ENCODE measurements at places on chromosomes 1 and 21.

DNA sequence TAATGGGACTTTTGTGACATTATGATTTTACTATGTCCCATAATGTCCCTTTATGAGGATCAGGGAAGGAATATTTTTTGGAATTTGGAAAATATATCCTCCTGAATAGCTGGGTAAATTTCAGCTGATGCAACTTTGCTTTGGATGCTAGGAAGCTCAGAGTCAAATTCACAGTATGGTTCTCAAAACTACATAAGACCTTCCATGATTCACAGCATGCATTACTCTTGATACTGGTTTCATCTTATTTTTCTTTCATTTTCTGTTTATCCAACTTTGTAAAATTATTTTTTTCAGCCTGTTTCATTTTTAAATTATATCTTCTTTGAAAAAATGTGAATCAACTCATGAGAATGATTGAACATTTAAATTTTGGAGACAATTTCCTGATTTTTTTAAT, 160.2 kb downstream of the ATP6V1G3 start:
- DNase-seq = no peak

DNA sequence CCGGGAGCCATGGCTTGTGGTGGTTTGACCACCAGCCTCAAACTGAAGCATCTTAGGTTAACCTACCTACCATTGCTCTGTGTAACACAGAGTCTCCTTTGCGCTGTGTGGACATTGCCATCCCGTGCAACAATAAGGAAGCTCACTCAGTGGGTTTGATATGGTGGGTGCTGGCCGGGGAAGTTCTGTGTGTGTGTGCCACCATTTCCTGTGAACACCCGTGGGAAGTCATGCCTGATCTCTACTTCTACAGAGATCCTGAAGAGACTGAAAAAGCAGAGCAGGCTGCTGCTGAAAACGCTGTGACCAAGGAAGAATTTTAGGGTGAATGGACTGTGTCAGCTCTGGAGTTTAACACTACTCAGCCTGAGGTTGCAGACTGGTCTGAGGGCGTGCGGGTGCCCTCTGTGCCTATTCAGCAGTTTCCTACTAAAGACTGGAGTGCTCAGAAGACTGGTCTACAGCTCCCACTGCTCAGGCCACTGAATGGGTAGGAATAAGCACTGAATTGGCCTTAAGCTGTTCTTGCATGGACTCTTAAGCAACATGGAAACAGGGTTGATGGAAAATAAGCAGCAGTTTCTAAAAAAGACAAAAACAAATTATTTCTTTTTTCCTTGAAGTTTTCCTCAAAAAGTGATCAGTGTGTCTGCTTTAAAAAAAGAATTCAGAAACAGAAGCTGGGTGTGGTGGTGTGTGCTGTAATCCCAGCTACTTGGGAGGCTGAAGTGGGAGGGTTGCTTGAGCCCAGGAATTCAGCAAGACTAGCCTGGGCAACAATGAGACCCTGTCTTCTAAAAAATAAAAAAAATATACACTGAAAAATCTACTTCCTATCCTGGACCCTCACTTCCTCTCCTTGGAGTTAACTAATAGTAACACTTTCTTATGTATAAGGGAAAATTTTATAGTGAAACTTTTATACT, 14.6 kb downstream of the CEP350 start:
- no peak for DNase-seq

DNA sequence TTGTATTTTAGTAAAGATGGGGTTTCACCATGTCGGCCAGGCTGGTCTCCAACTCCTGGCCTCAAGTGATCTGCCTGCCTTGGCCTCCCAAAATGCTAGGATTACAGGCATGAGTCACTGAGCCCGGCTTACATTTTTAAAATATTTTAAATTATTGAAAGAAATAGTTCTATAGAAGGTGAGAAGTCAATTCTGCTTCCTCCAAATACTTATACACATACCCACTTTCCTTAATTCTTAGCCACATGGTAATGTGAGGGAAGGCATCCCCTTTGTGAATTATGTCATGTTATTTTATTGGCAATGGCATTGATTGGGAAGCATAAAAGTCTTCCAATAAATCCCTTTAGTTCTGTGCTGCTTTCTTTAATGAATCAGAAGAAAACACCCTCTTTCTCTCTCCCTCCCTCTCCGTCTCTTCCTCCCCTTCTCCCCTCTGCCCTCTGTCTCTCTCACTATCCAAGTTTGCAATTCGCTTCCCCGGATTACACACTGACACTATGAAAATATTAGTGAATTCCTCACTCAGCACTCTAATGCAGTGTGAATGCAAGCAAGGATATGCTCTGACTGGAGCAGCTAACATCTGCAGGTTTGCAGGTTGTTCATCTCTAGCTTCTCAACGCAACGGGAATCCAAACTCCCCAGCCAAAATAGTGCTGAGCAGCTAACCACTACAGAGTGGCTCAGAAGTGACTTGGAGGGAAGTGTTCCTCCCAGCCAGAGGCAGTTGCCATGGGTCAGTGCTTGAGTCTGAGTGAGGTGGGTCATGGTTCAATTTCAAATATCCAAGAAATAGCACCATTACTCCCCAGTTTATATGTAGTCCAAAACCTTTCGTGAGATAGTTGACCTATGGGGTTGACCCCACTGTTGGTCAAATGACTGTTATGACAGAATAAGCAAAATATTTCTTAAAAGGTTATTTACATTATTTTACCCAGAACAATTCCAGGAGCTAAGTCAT, 77.8 kb upstream of the CD55 start:
- no peak for DNase-seq

DNA sequence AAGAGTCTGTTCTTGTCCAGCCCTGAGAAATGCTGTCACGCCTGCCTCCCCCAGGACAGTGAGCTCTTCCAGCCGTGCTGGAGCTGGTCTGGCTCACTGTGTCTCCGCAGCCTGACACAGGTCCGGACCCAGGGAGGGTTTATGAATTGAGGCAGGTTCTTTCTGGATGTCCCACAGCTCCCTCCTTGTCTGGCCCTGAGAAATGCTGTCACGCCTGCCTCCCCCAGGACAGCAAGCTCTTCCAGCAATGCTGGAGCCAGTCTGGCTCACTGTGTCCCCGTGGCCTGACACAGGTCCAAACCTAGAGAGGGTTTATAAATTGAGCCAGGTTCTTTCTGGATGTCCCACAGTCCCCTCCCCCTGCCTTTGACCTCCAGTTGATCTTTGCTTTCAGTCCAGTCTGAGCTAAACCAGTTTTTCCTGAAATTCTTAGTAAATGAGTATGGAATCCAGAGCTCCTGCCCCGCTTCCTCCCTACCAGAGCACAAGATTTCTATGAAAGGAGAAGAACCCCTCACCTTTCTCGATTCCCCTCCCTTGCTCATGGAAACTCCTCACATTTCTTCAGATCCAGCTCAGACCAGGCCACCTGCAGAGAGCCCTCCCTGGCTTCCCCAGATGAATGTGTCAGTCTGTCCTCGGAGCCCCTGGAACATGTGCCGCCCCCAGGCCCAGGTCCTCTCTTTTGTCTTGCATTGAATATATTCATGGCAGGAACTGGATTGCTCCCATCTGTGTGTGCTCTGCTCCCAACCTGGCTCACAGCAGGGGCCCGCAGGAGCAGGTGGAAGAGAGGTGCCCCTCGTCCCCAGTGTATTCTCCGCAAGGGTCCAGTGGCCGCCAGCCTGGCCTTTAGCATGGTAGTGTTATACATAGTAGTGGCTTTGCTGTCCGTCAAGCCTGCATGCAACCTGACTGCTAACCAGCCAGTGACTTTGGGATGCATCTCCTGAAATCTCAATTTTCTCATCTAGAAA, 116.3 kb downstream of the EPHB2 start:
- DNase-seq = no peak

DNA sequence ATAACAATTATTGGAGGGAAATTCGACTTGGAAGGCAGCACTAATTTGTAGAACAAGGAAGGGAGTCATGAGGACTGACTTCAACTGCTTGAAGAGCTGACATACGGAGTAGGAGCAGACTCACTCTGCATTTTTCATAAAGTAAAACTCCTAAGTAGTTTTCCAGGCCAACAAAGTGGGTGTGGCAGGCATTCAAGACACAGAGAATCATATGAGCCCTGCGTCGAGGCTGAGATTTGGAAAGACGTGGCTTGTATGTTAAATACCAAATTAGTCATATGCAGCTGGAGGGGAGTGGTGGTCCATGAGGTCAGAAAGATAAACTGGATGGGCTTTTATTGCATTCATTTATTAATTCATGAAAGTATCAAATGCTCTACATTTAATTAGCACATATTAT, 255.7 kb upstream of the JUN start:
- DNase-seq = no peak

- DNase-seq = no peak
These were observed 16.9 kb downstream of the NRDC start for GRCh38 chr1:51861669-51862068.

GRCh38 chr1:38274974-38275373, 228.4 kb upstream of the POU3F1 start:
- no peak for DNase-seq

- DNase-seq = no peak
These were observed 41.2 kb downstream of the DMAP1 start for GRCh38 chr1:44254392-44254910.

GRCh38 chr1:96752394-96752793, 30.8 kb downstream of the PTBP2 start:
- no peak for DNase-seq

GRCh38 chr1:206922524-206922923, 783 bp upstream of the FCMR start:
- no peak for DNase-seq

DNA sequence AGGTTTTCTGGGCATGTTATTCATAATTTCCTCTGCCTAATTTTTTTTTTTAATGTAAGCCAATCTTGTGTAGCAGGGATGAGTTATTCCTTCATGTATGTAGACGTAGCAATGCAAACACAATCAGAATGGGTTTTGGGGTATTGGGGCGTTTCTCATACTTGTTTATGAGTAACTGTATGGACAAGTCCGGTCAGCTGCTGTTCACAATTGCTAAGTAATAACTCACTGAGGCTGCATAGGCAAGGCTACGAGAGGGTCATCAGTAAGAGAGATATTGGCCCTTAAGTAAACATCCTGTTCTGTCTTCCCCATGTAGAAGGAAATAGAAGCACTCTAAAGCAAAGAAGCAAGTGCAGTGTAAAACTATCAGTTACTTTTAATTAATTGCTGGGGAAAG, 9.5 kb upstream of the TARS2 start:
- DNase-seq = no peak

GRCh38 chr21:18832950-18833349, 429.4 kb upstream of the TMPRSS15 start:
- no peak for DNase-seq

DNA sequence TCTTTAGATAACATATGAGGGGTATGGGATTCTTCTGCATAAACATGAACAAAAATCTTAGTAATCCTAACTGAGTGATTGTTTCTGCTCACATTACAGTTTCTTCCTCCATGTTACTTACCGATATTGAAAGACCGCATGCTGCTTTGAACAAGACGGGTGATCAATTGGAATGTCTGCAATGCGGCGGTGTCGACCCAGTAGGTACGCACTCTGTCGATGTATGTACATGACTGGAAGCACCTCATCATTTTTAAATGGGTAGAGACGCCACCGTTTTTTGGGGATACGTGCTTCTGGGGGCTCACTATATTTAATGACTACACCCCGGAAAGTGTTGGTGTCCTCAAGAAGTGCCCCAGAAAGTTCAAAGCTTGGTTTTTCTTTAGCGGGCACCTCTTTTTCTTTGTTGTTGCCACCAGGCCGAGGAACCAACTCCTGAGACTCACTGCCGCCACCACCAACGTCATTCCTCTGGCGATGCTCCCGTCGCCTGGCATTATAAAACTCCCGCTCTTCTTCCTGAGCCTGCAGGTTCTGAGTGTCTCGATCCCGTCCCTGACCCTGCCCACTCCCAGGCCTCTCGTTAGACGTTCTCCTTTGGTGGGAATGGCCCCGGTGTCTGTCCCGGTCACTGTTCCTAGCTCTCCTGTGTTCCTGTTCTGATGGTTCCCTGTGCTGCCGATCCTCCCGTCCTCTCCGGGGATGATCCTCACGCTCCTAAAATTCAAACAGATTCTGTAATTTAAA, 13.9 kb downstream of the SNIP1 start:
- DNase-seq = no peak

- DNase-seq = no peak
These were observed 241.2 kb upstream of the ST6GALNAC5 start for GRCh38 chr1:76625886-76626678.

- peak; percentile 89 for DNase-seq
These were observed at the start of gene TGFBR3 for GRCh38 chr1:91885716-91886506. TSS of gene TGFBR3 (minus strand) at chr1:91886151. CDS start at chr1:91861531, 24,620 bp downstream.

DNA sequence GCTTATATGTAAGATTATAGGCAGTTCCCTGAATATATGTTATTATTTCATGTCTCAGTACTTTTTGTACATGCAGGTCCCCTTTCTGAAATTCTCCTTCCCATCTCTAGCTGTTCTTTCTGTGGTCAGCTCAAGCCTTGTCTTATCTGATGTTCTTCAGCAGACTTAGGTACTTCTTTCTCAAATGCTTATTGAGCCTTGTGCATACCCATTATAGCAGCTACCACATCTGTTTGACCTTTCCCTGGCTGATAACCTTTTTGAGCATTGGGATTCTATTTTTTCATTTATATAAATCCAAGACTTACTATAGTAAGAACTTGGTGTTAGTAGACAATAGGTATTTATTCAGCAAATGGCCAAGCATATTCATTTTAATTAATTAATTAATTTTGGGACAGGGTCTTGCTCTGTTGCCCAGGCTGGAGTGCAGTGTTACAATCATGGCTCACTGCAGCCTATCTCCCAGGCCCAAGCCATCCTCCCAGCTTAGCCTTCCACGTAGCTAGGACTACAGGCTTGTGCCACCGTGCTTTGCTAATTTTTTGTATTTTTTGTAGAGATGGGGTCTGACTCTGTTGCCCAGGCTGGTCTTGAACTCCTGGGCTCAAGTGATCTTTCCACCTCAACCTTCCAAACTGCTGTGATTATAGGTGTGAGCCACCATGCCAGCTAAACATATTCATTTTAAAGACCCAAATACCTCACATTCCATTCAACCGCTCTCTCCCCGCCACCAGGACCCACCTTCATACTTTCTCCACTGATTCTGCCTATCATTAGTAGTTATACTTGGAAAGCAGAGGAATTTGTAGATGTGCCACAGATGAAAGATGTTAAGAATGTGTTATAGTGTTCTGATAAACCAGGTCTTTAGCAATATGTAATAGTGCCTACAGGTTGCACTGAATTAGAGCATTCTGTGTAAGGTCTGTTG, 16.7 kb downstream of the TIPRL start:
- DNase-seq = no peak

- peak; percentile 67 for DNase-seq
These were observed 3.9 kb upstream of the DENND2D start for GRCh38 chr1:111204201-111204982.

GRCh38 chr1:184825571-184825970, 70.9 kb upstream of the EDEM3 start:
- DNase-seq = no peak

DNA sequence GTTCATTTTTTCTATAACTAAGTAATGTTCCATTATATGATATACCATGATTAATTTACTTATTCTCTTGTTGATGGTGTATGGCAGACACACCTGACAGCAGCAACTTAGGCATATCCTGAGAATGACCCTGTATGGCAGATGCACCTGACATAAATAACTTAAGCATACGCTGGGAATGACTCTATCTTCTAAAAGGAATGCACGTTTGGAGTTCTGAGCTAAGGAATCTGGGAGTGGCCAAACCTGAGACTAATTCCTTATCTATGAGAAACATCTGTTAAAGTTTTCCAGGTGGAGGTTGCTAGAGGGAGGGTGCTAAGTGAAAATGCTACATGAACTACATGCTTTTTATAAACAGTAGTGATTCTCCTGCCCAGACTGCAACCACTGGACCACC, 96.7 kb upstream of the RGS18 start:
- no peak for DNase-seq

- no peak for DNase-seq
These were observed 21.2 kb upstream of the APOBEC4 start for GRCh38 chr1:183674339-183674738.

All from activated CD4-positive, alpha-beta T cell treated with anti-CD3 and anti-CD28 coated beads, Interleukin-2, Interleukin-6, amounts not matched to agents 100 ng/mL and 50 ng/mL, durations not matched to agents 16 hours and 8 hours (primary cell).